Heart right ventricle (tissue), 16 donors: ENCODE measurements at places on chromosomes 7 and 10. TPM values are rescaled to one million over a fixed set of nuclear protein-coding genes. Genes with fewer than 3 reads are reported as not detected.
A peak's percentile ranks its signal among the peaks of the same experiment; 100 is the strongest.

- DNase-seq, result no peak
These were observed 880 bp downstream of the HOXA5 start for GRCh38 chr7:27142580-27143022.

GRCh38 chr7:147363101-147363500, 1227.5 kb upstream of the C7orf33 start:
- no peak for DNase-seq

GRCh38 chr7:116802746-116803152, 59.6 kb upstream of the CAPZA2 start:
- peak; percentile 26 for DNase-seq

GRCh38 chr7:117803476-117803875, 69.8 kb downstream of the CTTNBP2 start:
- no peak for DNase-seq

GRCh38 chr10:132452216-132452650, 55.2 kb downstream of the PWWP2B start:
- no peak for DNase-seq

DNA sequence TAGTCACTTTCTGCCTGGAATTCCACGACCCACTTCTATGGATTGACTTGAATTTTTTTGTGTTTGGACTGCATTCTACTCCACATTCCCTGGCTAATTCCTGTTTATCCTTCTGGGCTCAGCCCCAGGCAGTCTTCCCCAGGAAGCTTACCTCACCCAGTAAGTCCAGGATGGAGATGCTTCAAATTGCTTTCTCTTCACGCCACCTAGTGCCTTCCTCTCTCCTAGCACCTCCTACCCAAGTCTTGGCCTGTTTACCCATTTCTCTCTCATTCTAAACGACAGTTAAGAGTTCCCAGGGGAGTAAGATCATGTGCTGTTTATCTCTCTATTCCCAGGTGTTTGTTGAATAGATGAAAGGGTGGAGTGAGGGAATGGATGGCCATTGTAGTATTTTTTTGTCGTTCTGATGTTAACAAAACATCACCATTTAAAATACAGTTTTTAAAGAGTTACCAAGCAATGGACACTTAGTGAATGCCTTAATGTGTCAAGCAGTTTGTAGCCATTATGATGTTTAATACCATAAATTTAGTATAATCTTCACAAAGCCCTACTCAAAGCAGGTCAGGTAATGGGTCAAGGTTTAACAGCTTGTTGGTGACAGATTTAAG, 45.5 kb upstream of the TARP start:
- DNase-seq, result no peak

CDH23 gene
- total RNA-seq, result 3.1 TPM

DNA sequence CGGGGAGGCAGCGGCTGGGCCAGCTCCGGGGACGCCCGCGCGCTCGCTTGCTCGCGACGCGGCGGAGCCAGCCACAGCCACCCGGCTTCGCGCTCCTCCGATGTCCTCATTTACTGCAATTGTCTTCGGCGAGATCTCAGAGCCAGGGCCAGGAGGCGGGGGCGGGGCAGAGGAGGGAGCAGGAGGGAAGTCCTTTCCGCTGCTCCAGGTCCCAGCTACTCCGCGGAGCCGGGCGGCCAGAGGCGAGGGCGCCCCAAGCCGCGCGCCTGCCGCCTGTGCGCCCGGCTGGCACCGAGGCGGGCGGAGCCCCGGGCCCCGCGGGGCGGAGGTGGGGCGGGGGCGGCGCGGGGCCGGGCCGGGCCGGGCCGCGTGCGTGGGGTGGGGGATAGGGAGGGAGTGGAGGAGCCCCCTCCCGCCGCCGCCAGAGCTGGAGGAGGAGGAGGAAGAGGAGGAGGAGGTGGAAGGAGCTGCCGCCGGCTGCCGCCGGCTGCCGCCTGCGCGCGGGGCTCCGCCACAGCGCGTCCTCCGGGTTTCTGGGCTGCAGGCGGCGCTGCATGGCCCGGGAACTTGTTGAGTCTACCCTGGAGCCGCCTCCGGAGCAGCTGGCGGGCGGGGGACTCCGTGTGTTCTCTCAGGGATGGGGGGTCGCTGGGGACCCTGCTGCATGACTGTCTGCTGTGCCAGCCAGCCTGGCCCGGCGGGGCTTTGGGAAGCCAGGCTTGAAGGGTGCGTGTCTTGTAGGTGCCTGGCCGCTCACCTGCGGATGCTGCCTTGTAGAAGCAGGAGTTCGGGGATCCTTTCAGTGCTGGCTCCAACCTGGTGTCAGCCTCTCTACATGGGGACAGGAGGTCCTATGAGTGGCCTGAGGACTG, at the start of gene INSYN2A:
Gene INSYN2A (minus strand): TSS at position 310 of the 872 bp plus-strand sequence. CDS start 20,196 bp downstream, outside the sequence.
- peak; percentile 36 for DNase-seq

- no peak for DNase-seq
These were observed 66.5 kb downstream of the PPP1R9A start for GRCh38 chr7:94973844-94974243.

GLI3 gene
- 3.8 TPM for total RNA-seq

GRCh38 chr7:34333184-34333583, 324.8 kb upstream of the NPSR1 start:
- no peak for DNase-seq

- DNase-seq, result no peak
These were observed 184.5 kb upstream of the NFE2L3 start for GRCh38 chr7:25967278-25968204.

DNA sequence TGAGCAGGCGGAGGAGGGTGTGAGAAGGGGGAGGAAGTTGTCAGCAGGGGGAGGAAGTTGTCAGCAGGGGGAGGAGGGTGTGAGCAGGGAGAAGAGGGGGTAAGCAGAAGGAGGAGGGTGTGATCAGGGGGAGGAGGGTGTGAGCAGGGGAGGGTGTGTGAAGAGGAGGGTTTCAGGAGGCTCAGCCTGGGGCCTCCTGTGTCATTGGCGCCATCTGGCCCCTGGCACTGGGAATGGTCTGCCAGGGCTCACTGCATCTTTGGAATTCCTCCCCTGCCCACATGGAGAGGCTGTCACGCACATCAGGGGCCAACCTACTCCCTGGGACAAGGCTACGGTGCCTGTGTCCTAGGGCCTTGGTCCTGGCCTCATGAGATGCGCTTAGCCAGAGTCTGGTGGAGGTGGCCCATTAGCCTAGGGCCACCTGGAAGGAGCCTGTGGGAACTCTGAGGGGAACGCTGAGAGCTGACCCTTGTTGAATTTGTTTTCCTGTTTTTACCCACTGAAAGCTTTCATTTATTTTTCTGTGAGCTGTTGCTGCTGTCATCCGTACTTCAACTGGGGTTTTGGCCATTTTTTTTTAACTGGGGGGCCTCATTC, 18.0 kb downstream of the CAMK2B start:
- DNase-seq, result no peak

GRCh38 chr7:74258639-74259038, 4.4 kb upstream of the RFC2 start:
- no peak for DNase-seq
